ENCODE measurements at places on chromosomes 2 and 18.

DNA sequence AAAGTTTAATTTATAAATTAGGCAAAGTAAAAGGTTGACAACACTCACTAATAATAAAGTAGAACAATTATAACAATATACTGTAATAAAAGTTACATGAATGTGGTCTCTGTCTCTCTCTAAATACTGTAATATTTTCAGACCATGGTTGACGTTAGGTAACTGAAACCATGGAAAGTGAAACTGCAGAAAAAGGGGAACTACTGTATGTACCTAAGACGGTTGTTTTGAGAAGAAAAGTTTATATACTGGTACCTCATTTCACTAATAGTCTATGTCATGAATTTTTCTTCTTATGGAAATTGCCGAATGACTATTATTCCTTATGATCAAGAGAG, 166.7 kb upstream of the ZNF521 start:
- no peak for DNase-seq

DNA sequence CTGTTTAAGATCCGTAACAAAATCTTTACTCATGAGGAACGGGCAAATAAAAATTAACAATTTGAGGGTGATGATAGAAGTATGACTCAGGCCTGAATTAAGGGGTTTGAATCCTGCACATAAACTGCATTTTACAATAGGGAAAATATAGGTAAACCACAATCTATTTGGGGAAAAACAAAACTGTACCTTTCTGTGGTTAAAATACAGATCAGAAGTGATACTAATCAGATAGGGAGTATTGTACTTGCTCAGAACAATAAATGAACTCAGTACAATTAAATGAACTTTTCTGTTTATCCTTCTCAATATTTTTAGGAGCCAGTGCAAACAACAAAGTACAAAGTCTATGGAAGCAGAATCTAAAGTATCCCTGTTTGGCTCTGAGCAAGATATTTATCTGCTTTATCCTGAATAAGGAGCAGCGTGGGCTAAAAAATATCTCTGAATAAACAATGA, 287.3 kb downstream of the ZNF385B start:
- no peak for DNase-seq

DNA sequence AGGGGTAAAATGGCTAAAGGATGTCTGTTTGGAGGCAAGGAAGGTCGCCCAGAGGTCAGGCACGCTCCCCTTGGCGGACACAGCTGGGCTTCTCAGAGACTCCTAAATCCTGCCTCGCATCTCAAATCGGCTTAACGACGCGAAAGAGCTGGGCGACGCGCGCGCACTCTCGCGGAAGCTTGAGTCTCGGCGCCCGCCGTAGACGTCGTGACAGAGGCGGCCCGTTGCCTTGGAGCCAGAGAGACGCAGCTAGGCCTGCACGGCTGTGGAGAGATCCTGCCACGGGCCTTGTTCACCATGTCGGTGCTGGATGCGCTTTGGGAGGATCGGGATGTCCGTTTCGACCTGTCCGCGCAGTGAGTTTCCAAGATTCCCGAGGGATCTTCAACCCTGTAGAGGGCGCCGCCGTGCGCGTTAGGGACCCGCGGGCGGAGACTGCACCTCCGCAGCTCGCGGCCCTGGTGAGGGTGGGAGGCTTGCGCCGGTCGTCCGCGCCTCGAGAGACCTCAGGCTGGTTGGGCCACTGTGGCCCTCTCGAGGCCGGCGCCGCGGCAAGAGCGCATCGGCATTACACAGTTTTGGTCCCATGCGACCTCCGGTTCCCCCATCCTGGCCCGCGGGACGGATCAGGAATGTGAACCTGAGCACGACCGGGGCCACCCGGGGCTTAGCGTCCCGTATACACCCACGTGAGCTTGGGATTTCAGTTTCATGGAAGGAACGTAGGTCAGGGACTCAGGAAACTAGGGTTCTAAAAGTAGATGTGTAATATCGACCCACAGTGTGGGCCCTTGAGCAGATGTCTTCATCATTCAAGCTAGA, at the start of gene BBS5:
TSS of gene BBS5 (plus strand) at position 238 of the 822 bp plus-strand sequence. CDS start at position 298, 60 bp downstream.
- DNase-seq: peak; percentile 71

DNA sequence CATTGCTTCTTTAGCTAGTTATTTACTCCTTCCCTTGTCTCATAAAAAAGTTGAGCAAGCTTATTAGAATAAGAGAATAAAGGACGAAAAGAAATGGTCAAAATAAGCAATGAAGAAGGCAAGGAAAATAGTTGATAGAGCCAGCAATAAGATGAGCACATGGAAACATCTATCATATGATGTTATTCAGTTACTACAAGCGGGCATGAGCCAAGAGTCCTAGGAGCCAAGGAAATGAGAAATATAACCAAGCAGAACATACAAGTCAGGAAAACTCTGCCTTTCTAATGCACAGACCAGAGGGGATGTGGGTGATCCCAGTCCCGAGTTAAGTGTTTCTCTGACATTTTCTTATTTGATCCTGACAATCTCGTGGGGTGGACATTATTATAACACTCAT, 33.9 kb downstream of the INO80C start:
- DNase-seq: no peak

- no peak for DNase-seq
Observed at GRCh38 chr2:221569425-221569845, 2.7 kb downstream of the EPHA4 start.

DNA sequence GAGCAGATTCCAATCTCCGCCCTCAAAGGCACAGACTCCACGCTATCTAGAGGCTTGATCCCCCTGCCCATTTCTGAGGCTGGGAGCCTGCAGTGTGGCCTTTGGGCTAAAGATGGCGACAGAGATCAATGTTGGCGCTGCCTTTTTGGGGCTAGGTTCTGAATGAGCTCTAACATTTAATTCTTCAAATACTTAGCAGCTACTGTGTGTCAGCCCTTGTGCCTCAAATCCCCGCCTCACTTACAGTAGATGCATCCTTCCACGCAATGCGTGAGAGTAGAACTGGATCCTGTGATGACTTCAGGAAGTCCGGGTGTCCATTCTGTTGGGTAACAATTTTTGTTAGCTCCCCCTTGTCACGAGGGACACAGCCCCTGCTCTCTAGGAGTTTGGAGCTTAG, 12.4 kb downstream of the IL1F10 start:
- DNase-seq: peak; percentile 34

DNA sequence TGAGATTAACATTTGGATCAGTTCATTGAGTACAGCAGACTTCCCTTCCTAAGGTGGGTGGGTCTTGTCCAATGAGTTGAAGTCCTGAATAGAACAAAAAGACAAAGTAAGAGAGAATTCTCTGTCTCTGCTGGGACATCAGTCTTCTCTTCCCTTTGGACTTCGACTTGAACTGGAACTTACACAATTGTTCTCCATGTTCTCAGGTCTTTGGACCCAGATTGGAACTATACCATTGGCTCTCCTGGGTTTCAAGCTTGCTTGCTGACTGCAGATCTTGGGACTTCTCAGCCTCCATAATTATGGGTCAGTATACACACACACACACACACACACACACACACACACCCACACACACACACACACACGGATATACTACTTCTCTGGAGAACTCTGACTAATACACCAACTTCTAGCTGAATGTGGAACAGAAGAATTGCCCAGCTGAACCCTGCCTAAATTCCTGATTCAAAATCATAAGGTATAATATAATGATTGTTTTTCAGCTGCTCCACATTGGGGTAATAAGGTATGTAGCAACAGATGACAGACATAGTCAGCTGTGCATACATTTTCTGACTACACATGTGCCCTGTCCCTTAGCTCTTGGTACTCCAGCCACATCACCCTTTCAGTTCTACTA, 214.0 kb downstream of the TGIF1 start:
- DNase-seq: no peak

GRCh38 chr2:119490106-119490505, 34.2 kb downstream of the SCTR start:
- no peak for DNase-seq

DNA sequence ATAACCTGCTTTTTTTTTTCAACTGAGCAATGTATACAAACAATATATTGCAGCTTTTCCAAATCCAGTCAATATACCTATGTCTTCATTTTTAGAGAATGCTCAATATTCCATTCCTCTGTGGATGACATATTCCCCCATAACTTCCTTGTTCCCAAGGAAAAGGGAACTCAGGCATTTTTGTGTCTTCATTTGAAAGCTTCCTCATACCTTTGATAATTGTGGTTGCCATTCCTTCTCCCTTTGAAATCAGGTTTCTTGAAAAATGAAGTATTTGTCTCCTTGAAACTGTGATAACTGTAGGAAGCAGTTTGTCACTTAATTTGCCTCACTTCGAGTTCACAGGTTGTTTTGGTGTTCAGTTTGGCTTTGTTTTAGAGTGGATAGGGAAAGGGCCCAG, 13.5 kb downstream of the ELAC1 start:
- DNase-seq: no peak

DNA sequence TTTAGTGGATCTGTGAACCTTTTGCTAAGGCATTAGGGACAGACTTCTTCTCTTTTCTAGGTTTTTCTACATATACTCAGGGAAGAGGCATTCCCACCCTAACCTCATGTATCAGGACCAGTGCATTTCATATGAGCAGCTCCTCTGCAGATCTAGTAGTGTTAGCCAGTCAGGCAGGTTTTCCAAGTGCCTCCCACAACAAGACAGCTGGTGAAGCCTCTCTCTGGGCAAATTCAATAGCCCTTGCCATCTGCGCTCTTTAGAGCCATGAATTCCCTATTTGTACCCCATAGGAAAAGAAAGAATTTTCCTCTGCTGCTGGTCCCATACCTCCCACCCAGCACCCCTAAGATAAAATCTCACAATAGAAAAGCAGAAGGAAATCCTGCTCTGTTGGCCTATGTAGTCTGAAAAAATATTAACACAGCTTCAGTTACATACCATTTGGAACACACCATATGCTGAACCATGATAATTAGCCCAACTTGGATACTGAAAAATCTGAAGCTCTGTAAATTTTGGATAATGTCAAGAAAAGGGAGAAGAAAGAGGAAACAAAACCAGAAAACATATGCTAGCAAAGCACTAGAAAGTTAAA, 1354.6 kb upstream of the NRXN1 start:
- no peak for DNase-seq

GRCh38 chr2:149104221-149104620, 65.7 kb downstream of the LYPD6B start:
- no peak for DNase-seq

Measured in CD4-positive, alpha-beta T cell treated with Interleukin-17A for 1 hour (primary cell).